ENCODE measurements at places on chromosomes 11 and 22.

- no peak for DNase-seq
Observed at GRCh38 chr22:38296372-38296771, 20.9 kb downstream of the CSNK1E start.

GRCh38 chr11:6385046-6385777 is 5.1 kb upstream of the SMPD1 start:
- no peak for DNase-seq

GRCh38 chr22:45583504-45583903 is 80.8 kb downstream of the FBLN1 start:
- no peak for DNase-seq

DNA sequence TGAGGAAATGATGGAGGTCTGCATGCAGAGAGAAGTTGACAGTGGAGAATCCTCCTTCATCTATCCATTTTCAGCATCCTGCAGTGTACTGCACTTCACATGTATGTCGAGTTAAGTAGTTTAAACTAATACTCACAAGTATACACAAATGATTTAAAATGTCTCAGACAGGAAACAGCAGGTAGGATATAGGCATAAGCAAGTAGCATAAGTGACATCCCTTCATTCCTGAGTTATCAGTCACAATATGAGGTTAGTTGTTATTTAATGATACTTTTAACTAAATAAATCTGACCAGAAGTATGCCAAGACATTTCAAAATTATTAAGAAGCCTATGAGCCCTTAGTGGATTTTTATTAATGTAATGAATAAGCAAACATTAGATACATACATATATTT is 37.4 kb downstream of the MTMR2 start:
- no peak for DNase-seq

DNA sequence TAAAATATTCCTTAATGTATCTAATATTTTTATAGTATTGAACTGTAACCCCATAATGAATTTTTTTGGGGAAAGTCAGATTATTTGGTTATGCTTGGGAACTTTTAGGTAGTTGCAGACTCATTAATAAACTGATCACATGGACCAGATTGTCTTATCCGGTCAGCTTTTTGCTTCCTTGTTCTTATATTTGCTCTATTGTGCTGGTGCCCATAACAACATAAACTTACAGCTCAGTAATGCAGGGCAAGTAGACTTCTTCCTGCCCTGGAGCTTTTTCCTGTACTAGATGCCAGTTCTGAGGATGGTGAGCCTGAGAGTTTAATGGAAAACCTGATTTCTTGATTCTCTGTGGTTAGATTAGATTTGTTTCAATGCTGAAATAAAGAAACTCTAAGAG is 53.2 kb downstream of the MTMR3 start:
- DNase-seq = no peak

GRCh38 chr22:45692549-45692948 is 20.9 kb downstream of the ATXN10 start:
- DNase-seq = no peak

DNA sequence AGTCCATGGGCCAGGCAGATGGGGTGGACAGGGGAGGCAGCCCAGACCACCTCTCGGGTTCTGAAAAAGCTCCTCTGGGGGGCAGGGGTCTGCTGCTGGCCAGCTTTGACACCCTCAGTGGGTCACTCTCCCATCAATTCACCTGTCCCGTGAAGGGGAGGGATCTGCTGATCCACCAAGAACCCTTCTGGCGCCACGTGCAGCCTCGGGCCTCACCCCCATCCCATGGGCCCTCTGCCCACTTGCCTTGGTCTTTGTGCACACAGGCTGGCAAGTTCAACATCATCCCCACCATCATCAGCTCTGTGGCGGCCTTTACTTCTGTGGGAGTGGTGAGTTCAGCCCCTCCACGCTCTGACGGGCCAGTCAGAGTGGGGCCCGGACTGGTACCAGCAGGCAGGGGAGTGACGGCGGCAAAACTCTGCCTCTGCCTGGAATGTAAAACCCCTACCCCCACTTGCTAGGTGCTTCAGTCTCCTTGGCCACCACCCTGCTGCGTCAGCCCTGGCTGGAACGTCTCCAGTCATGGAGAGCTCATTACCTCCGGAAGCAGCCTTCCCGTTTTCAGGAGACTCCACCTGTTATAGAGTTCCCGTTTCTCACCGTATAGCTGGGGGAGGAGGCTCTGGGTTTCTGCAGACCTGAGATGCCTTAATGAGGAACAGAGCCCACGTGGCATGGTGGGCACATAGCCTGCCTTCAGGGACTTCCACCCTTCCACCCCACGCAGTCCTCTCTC is 12.7 kb downstream of the PRG3 start:
- no peak for DNase-seq

DNA sequence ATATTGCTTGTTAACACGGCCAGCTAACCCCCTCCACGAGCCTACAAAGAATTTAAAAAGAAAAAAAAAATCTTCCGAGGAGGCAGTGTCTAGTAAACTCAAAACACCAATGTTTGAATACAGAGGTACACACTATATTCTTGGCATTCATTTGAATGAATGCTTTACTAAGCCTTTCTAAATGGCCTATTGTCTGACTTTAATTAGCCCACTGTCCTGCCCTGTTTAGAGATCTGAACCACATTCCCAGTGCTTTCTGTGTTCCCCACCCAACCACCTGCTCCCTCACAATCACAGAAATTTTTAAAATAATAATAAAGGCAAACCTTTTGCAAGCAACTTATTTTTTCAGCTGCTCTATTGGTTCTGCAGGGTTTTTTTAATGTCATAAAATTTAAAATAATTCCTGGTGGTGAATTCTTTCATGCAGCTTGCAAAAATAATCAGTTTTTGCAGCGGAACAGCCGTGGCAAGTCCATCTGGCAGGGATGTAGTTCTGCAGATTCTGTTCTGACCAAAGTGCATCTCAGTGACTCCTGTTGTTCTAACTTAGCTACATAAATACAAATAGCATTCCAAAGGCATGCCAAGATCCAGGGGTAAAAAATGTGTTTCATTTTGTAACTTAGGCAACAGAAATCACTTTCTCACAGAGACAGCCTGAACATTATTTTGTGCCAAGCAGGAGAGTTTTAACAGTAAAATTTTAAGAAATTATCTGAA is 23.8 kb downstream of the POU2AF2 start:
- DNase-seq = no peak

DNA sequence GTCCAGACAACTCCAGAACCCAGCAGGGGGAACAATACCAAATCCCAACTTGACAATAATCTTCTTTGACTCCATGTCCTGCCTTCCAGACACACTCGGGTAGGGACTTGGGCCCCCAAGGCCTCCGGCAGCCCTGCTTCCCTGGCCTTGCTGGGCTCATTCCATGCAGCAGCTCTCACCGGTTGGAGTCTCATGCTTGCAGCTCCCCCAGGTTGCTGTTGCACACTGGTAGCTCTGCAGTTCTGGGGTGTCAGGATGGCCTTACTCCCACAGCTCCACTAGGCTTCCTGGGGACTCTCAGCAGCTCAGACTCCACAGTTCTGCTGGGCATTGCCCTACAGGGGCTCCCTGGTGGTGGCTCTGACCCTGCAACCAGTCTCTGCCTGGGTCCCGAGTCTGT is 42.8 kb downstream of the ST3GAL4 start:
- DNase-seq = no peak

- no peak for DNase-seq
Observed at GRCh38 chr22:30227438-30228228, 18.9 kb downstream of the LIF start.

DNA sequence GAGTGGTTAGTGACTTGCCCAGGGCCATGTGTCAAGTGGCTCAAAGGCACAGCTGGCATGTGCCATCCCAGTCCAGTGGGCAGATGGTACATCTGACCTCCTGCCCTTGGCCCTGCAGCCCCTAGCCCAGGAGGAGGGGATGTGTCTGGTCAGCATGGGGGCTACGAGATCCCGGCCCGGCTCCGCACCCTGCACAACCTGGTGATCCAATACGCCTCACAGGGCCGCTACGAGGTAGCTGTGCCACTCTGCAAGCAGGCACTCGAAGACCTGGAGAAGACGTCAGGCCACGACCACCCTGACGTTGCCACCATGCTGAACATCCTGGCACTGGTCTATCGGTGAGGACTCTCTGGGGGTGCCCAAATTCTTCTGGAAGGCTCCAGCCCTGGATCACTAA is 5.7 kb upstream of the RAB1B start:
- no peak for DNase-seq

DNA sequence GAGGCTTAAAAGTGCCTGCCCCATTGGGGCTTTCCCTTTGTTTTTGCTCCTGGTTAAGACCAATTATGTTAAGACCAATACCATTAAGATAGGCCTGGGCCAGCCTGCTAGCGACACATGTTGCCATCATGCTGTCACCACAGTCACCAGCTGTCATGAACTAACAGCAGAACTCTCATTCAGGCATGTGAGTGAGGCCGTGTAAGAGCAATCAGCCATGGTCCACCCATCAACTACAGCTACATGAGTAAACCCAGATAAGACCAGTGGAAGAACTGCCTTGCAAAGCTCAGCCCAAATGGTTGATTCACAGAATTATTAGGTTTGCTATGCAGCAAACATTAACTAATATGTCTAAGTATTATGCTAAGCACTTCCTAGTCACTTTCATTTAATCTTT is 19.9 kb downstream of the GLYAT start:
- DNase-seq = no peak

DNA sequence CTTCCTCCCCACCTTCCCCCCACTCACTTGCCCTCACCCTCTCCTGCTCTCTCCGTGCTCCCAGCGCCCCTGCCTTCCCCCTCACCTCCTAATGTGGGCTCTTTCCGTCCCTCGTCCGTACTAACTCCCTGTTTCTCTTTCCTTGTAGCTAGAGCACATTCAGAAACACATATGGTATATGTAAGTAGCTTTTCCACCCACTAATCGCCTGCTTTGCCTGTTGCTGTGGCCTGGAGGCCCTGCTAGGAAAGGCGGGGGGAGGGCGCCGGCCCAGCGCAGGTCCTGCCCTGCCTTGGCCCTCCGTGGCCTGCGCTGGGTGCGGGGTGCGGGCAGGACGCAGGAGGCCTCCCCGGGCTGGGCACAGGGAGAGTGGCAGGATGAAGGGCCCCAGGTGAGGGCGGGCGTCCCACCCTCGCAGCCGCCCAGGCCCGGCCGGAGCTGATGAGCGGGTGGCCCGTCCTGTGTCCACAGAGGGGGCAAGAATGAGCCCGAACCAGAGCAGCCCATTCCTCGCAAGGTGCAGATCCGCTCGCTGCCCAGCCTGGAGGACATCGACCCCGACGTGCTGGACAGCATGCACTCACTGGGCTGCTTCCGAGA is 41.7 kb downstream of the MOB2 start:
- no peak for DNase-seq

- no peak for DNase-seq
Observed at GRCh38 chr11:44708523-44709280, 18.1 kb upstream of the TSPAN18 start.
